ENCODE measurements at places on chromosomes 2 and 18. TPM values are rescaled to one million over a fixed set of nuclear protein-coding genes. Genes with fewer than 3 reads are reported as not detected.
A peak's percentile ranks its signal among the peaks of the same experiment; 100 is the strongest.

- DNase-seq, result no peak
Measured at GRCh38 chr2:196171946-196172345, 568 bp upstream of the STK17B start.

DNA sequence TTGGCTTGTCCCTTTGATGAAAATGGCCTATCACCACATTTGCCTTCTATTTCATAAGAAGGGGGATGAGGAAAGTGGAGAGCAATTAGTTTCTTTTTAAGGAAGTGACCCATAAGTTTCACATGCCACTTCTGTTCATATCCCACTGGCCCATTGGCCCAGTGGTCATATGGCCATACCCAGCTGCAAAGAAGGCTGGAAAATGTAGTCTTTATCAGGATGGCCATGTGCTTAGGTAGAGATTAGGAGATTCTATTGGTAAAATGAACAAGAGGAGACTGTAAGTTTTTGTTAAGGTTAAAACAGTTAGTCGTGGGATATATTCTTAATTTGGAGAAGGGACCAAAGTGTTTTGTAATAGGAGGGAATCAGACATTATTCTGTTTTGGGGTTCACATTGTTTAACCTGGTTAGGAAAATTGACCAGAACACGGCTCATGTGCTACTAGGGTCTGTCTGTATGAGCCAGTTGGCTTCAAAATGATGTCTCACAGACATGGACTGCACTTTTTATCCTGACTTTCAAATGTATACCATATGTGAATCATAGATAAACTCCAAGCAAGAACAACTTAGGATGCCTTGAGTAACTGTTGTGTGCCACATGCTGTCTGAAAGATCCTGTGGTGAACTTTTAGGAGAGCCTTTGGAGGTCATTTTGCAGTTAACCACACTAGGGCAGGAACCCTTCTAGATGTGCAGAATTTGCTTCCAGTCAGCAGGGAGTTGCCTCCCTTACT, 17.3 kb downstream of the PLCL1 start:
- no peak for DNase-seq

DNA sequence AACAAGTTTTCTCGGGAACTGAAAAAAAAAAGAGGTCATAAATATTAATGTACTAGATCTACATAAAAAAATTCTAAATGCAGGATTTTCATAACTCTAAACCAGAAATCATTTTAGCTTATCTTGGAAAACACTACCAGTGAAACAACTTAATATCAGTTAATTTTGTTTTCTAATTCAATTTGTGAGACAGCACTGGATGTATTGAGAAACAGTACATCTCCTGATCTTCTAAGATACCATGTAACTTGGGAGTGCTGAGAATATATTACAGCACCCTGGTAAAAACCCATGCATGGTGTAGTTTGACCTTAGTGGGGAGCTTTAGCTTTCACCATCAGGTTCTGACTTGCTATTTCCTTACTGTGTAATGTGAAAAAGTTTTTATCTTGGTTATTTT, 129.6 kb downstream of the NRXN1 start:
- no peak for DNase-seq

- DNase-seq, result peak; percentile 31
Measured at GRCh38 chr2:233428008-233428407, 73.7 kb downstream of the DGKD start.

GRCh38 chr2:196288006-196288538, 116.7 kb upstream of the STK17B start:
- DNase-seq, result no peak

- no peak for DNase-seq
Measured at GRCh38 chr2:196407675-196408264, 231.7 kb upstream of the CCDC150 start.

DNA sequence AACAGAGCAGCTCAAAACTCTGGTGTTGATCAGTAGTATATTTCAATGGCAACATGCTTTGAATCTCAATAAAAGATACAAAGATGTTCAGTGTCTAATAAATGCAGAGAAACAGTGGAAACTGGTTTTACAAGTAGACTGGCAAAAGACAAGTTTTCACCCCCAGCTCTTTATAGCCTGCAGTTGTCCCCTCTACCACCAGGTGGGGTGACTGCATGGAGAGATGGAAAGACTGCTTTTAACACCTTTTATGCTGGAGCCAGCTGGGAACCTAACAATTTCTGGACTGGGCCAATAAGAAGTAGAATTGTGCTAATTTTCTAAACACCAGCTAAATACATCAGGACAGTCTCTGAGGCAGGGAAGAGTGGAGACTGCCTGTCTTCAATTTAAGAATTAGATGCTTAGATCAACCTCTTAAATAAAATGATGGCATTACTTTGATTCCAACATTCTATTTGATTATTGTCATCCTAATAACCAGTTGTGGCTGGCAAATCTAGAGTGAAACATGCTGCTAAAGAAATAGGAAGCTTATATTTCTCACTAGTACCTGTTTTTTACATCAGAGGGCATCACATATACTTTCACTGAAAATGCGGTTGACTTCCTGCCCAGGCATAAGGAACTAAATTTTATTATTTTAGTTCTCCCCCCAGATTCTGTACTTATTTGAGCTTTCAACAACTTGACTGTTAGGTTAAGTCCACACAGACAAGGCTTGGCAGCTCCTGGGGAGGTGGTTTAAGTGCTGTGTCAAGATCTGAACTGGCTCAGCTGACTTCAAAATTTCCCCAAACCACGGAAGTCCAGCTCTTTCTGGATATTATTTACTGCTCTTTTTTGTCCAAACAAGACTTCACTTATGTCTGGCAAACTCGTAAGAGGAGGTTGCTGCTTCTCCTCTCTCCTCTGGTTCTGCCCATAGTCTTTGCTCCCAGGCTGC, 140.5 kb downstream of the TPGS2 start:
- DNase-seq, result no peak

- DNase-seq, result no peak
Measured at GRCh38 chr2:204060841-204061240, 124.3 kb downstream of the ICOS start.

DNA sequence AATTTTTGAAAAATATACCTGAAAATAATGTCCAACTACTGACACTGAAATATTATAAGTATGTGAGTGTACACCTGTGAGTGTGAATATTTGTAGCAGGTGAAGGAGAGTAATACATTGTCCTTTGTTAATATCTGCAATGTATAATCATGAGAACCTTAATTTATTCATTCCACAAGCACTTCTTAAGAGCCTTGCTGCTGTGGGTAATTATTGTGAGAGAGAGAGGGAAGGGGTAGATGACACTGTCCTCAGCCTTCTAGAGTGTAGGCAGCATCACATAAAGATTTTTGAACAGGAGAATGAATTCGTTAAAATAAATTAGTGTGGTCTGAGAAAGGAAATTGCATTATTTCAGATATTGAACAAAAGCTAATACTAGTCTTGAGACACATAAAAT, 157.2 kb downstream of the MAP2 start:
- DNase-seq, result no peak

DNA sequence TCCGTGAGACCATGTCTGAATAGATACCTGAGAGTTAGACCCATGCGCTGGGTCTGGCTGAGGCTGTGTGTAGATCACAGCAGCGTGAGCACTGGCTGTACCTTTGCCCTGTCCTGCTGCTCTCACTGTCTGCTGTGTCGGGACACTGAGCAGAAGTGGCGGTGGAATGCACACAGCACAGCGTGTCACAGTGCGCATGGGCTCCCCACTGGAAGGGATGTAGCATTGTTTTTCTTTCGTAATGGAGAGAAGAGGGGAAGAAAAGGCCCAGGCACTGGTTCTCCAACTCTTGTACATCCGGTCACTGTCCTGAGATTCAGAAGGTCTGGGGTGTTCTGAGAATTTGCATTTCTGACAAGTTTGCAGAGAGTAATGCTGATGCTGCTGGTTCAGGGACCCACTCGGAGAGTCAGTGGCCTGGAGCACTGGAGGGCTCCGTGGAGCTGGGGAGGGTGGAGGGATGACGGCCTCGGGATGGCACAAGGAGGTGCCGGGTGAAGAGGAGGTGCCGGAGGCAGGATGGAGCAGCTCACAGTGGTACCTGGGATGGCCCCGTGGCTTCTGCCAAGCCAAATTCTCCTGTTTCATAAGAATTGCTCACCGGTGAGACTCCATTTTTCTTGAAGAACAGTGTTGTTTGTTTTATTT, 252.8 kb downstream of the LDLRAD4 start:
- DNase-seq, result no peak

GRCh38 chr2:101956465-101957438, 35.0 kb upstream of the IL1R2 start:
- no peak for DNase-seq

GRCh38 chr2:234488913-234489451, 7.9 kb downstream of the ARL4C start:
- peak; percentile 78 for DNase-seq

GRCh38 chr2:104755026-104755878, 98.7 kb upstream of the POU3F3 start:
- no peak for DNase-seq

DNA sequence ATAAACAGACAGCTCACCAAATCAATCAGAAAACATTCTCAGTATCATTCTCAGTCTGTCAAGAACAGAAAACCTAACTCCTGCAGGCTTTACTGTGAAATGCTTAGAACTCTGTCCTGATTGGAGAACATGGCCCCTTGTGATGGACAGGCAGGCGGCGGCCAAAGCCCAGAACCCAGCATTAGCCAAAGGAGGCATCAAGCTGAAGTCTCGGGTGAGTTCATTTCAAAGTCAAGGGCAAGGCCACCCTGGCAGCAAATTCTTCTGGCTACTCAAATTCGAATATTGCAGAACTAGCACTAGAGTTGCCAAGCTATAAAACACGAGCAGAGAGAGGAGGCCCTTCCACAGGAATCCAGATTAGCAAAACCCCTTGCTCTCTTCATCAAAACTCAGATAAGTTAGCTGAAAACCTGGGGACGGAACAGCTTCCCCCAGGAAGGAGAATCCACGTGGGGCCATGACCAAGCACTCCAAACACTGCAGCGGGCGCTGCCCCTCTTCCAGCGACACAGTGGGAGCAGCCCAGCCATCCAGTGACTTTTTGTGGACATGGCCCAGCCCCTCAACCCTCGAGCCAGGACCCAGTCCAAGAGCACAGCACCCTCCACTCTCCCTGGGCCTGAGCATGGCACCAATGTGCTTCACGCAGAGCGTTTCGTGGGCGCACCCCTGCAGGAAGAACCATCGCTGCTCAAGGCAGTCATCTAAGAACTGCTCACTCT, 98.6 kb downstream of the HDAC4 start:
- DNase-seq, result no peak

DNA sequence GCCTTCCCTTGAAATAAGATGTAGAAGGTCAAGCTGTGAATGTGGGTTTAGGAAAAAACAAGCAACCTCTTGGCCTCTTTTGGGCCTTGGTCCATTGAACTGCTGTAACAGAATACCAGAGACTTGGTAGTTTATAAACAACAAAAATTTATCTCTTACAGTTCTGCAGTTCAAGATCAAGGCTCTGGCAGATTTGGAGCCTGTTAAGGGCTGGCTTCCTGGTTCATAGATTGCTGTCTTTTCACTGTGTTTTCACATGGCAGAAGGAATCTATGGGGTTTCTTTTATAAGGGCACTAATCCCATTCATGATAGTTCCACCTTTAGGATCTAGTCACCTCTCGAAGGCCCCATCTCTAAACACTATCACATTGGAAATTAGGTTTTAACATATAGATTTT, 20.2 kb upstream of the STK17B start:
- no peak for DNase-seq

GRCh38 chr2:40371525-40372282, 80.2 kb downstream of the SLC8A1 start:
- no peak for DNase-seq

The CCDC178 gene
- not detected for total RNA-seq

The SEMA4F gene
- 2.0 TPM for total RNA-seq

The STARD7 gene
- total RNA-seq, result 206 TPM

The CDKL4 gene
- not detected for total RNA-seq

The DQX1 gene
- total RNA-seq, result 1.0 TPM

The FAM237A gene
- not detected for total RNA-seq

The LRRTM4 gene
- total RNA-seq, result not detected

The TMEM150A gene
- total RNA-seq, result 6.4 TPM

Data from natural killer cell treated with Interleukin-12 subunit alpha and Interleukin-12 subunit beta and Interleukin-15 and Interleukin-18, amount 100 ng/mL, for 72 hours (primary cell).